Stimulated activated effector memory CD8-positive, alpha-beta T cell treated with anti-CD3 and anti-CD28 coated beads, Interleukin-12 subunit alpha, Interleukin-12 subunit beta, amount 100 ng/mL, for 72 hours (primary cell): ENCODE measurements at places on chromosomes 2 and 18.

DNA sequence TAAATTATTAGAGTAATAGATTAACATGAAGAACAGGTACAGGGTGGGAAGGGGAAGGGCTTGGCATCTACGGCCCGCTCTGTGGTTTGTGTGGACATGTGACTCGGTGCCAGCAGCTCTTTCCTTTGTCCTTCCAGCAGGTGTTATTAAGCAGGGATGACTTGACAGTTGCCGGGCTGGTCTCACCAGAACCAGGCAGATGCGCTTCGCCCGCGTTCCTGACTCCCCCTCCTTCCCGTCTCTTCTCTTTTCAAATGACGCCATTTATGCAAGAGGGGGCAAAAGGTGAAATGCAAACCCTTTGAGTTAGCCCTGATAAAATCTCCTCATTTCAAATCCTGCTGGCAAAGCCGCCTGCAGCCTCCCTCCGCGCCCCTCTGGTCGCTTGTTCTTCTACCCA, 38.9 kb upstream of the MGAT4A start:
- DNase-seq: no peak

- DNase-seq: no peak
Observed at GRCh38 chr18:77359561-77360314, 110.1 kb downstream of the GALR1 start.

DNA sequence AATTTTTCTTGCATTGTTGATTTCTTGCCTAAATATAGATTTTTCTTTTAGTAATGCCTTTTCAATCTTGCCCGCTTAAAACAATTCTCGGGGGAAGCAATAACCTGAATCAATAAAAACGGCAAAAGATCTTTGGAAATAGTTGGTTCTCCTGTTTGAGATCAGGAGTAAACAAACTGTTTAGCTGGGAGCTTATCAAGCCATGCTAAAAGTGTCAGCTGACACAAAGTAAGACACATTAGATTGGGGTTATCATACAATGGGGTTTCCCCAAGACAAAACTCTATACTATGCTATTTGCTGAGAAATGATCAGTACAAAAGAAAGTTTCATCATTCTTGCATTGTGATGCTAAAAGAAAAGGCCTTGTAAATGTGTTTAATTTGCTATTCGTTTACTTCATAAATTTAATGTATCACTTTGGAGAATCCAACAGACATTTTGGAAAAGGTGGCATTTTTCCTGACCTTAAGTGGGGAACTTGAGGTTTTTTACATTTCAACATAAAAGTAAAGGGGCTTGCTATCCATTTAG, 46.5 kb downstream of the ATIC start:
- no peak for DNase-seq

DNA sequence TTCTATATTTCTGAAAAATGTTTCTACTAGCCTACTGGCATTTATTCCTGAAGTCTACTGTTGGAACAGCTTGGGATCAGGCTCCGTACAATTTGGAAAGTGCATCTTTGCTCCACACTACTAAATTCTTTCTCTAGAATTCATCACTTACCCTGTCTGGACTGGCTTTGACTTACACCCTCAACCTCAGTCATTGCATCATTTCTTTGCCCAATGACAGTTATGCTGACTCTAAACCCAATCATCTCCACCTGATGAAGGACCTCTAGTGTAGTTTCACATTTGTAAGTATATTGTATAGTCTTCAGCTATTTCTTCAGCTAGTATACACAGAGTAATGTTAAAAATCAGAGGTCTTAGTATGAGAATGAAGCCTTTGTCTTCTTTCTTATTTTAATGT, 359.6 kb upstream of the MC4R start:
- no peak for DNase-seq

DNA sequence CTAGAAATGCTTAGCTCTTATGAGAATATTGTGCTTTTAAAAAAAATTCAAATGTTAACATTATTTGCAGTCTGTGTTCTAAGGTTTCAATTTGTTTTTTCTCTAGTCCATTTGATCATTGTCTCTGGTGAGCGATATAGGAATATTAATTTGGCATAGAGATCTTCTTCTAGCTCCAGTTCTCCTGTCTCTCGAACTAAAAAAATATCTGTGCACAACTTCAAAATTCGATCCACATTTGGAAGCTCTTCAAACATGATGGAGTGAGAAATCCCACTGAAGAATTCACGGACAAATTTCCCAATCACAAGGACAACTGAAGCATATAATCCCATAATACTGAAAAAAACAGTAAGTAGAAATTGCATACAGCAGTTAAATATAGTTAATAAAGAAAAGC, 145.6 kb downstream of the NAPG start:
- DNase-seq: no peak

DNA sequence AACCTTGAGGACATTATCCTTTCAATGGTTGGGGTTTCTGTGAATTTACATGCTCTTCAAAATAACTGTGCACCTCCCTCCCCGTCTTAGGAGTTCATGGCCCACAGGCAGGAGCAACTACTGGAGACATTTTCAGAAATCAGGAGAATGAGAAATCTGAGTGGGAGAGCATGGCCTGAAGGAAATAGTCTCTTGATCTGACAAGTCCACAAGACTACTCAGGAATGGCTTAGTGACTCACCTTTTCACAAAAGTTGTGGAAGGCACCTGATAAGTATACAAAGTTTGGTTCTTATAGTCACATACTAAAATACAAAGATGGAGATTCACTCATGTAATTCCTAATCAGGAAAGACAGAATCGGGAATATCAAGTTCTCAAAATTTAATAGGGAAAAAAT, 83.6 kb upstream of the NCKAP5 start:
- no peak for DNase-seq

GRCh38 chr2:239583879-239584859, 183.3 kb upstream of the HDAC4 start:
- DNase-seq: no peak

GRCh38 chr2:235026649-235027557, 75.1 kb downstream of the SH3BP4 start:
- no peak for DNase-seq

- no peak for DNase-seq
Observed at GRCh38 chr2:36672199-36672598, 24.3 kb upstream of the VIT start.

DNA sequence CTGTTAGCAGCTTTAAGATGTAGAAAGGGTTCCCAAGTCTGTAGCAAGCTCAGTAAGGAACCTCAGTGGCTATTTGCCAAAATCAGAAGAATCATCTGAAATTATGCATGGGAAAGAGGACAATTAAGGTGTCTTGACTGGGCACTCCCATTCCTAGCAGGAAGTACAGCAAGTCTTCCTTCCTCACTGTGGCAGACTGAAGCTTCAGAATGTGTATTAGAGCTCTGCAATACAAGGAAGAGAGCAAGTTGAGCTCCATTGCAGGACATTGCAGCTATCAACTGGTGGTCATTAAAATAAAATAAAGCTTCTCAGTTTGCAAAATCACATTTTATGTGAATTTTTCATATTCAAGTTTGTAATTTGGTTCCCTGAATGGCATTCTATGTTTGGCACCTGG, 200.5 kb upstream of the CHAC2 start:
- DNase-seq: no peak

DNA sequence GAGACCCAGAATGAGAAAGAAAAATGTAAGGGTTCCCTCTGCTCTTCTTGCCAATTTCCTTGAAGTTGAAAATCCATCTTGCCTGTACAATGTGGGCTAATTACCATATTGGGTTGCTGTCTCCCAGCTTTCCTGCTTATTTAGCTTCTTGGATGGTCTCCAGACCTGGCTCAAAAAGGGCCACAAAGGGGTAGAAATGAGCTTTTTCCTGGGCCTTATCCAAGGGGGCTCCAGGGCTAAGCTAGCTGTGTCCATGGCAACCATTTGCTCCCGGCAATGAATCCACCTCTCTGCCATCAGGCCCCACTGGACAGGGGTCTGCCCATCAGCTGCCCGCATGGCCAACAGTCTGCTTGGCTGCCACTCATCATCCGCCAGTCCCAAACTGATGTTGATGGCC, 85.0 kb downstream of the BOD1L2 start:
- DNase-seq: no peak

DNA sequence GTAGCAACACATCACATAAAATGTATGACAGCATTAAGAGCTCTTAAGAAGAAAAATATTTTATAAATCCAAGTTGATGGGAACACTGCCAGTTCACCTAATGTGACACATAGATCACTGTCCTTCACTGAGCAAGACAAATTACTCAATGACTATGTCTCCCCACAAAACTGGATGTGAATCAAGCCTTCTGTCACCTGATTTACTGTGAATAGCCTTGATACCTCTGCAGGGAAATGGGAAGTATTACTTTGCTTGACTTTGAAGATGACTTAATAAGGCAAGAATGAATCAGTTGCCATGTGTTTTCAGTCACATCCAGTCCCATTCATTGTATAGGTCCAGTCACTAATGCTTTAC, 94.6 kb downstream of the NYAP2 start:
- no peak for DNase-seq

GRCh38 chr2:234852941-234853340, 98.9 kb upstream of the SH3BP4 start:
- DNase-seq: no peak

DNA sequence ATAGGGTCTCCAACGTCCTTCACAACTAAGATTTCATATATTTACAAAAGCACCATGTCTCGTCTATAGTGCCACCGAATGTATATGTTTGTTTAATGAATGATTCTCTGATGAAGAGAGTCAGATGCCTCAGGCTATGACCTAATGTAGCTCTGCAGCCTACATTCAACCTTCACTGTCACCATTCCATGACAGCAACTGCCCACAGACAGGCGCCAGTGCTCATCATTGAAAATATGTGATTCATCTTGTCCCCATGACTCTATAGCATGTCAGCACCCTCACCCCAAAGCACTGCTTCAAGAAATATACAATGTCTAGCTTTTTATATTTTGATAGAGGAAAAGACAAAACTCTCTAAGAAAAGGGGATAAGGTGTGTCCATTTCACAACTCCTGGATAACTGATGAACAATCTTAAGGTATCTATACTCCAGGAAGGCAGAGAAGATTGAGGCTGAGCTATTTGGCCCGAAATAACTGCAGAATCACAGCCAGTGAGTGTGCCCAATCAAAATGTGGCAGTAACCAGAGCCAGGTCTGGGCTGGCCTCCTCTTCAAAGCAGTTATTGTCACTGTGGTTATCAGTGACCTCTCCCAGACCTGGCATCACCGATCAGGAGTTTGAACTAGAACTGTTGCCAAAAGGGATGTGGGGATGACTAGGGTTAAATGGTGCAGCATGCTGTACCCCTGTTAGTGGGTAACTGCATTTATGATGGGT, 246.6 kb downstream of the SETBP1 start:
- DNase-seq: no peak

DNA sequence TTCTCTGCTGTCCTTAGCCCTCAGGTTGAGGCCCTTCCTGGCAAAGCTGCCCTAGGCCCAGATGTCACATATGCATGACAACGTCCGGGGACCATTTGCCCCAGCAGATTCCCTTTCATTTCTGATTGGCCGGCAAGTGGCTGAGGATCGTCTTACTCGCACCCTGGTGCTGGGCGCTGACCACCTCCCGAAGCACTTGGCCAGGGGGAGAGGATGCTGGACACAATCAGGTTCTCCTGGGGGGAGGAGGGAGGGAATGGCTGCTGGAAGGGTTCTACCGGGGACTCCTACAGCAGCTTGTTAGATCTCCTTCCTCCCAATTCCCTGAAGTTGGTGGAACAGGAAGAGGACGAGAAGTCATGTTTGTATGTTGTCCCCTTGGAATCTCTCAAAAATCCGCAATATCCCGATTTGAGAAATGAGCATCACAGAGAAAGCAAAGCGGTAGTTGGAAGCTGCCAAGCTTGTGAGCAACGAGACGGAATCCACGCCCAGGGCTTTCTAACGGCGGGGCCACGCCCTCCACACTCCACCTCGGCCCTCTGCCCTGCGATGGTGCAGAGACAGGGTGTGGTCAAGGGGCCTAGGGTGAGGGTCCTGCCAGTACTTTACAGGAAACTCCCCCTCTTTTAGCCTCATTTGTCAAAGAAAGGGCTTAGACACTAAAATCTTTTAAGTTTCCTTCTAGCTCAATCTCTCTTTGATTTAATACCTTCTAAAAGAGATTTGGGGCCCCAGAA, 61.8 kb upstream of the YWHAQ start:
- no peak for DNase-seq

DNA sequence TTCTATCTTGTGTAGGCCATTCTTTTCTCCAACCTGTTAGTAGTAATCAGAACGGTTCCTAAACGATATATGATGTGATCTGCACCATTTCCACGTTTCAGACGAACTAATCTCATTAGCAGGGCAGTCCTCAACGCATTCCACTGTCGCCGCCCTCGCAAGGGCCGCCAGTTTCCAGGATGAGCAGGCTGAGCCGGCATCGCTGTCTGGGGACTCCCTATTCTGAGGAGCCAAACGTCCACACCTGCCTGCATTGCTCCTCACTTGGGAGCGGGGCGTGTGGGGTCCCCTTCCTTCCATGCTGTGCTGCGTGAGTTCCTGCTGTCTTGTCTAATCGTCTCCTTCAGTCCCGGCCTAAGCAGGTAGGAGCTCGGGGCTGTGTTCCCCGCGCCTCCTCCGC, 76.6 kb downstream of the PSMG2 start:
- no peak for DNase-seq

- no peak for DNase-seq
Observed at GRCh38 chr2:10028407-10028987, 14.9 kb upstream of the KLF11 start.

DNA sequence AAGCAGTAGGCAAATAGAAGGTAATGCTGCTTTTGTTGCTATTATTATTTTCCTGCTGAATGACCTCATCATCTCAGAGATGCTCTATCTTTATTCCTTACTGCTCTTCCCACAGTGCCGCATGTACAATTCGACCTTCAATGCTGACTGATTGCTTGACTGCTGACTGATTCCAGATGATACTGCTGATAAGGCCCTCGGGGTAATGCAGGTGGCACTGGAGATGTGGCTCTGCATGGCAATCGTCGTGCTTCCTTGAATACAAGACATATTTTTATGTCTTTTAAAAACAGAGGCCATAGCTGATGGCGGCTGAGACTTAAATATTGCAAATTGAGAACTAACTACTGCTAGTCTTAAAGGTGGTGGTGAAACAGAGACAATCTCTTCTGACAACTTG, 146.6 kb downstream of the LOXHD1 start:
- no peak for DNase-seq

- no peak for DNase-seq
Observed at GRCh38 chr2:104375206-104375605, 478.7 kb upstream of the POU3F3 start.

- DNase-seq: no peak
Observed at GRCh38 chr2:210722092-210722491, 165.7 kb downstream of the CPS1 start.

GRCh38 chr2:154158101-154158500, 286.4 kb downstream of the GALNT13 start:
- DNase-seq: no peak

GRCh38 chr18:53937037-53937436, 287.4 kb downstream of the MBD2 start:
- no peak for DNase-seq

DNA sequence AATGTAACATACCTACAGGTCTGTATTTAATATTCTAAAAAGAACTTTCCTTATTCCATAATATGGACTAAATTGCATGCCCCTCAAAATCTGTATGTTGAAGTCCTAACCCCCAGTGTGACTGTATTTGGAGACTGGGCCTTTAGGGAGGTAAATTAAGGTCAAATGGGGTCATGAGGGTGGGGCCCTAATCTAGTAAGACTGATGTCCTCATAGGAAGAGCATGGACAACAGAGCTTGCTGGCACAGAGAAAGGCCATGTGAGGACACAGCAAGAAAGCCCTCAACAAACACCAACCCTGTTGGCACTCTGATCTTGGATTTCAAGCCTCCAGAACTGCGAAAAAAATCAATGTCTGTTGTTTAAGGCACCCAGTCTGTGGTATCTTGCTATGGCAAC, 18.6 kb downstream of the SF3B1 start:
- DNase-seq: no peak
